Spleen (tissue), 13 donors: ENCODE measurements at places on chromosomes 3 and 15.

- no peak for DNase-seq
These were observed 97.2 kb upstream of the CTNNB1 start for GRCh38 chr3:41102053-41102556.

- DNase-seq, result no peak
These were observed 15.3 kb downstream of the MESP1 start for GRCh38 chr15:89735773-89736172.

DNA sequence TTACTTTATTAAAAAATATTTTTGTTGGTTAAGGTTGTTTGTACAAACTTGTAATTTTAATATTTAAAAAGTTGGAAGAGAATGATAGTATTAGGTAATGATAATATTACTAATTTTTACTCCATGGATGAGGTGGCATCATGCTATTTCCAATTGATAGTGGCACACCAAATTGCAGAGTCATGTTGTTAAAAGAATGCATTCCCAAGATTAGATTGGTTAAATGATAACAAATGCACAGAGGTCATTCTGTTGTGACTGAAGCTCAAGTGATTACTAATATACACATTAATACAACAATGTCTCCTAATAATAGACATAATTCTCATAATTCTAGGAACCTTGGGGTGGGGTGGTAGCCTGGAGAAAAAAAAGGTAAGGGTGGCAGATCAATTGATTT is 73.2 kb upstream of the ZBED2 start:
- no peak for DNase-seq

GRCh38 chr15:92853222-92853621 is 46.9 kb upstream of the CHD2 start:
- no peak for DNase-seq

GRCh38 chr3:150540297-150540696 is 6.0 kb downstream of the SERP1 start:
- no peak for DNase-seq
